ENCODE measurements at places on chromosomes 3 and 15. TPM values are rescaled to one million over a fixed set of nuclear protein-coding genes. Genes with fewer than 3 reads are reported as not detected.

- H3K27ac ChIP-seq: peak overlapping the region; percentile 69
- peak; percentile 78 for DNase-seq
- no peaks in the 10 kb centered on the region for H3K27me3 ChIP-seq
- peak overlapping the region; percentile 21 for H3K4me3 ChIP-seq
- H3K36me3 ChIP-seq: no peaks in the 10 kb centered on the region
- H3K4me1 ChIP-seq: peaks cover 17% of the 10 kb centered on the region
Measured at GRCh38 chr3:141686466-141687291, 51.4 kb upstream of the RNF7 start.

GRCh38 chr3:155372281-155372680, 78.8 kb upstream of the STRIT1 start:
- H3K27me3 ChIP-seq: no peaks in the 10 kb centered on the region
- no peaks in the 10 kb centered on the region for H3K36me3 ChIP-seq
- no peak overlapping the region for H3K4me3 ChIP-seq
- no peak for DNase-seq

LNP1 gene
- polyA plus RNA-seq: 0.52 TPM

DNA sequence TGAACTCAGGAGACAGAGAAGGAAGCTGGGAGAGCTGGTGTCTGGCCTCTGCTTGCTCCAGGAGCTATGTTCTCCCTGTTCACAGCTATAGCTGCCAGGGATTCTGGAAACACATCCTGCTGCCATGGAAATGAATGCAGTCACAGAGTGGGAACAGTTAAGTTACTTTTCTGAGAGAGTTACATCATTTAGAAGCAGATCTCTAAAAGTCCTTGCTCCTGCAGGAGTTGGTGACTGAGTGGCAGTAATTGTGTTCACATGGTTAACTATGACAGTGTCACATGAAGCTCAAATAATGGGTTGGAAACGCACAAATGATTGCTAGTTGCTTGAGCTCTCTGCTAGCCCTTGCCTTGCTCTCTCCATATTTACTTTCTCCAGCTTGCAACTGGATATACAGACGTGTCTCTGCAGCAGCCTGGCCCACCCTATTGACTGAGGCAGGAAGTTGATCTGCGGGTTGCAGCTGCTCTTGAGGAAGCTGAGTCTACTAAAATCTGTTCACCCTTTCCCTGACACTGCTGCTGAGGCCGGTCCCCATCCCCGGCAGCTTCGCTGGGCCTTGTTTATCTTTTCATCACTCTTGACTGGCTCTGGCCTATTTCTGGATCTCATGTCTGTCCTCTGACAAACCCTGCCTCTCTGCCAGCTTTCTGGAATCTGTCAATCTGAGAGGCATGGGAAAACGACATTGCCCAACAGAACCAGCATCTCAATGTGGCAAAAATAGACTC, 16.7 kb upstream of the ISLR start:
- no peak overlapping the region for H3K4me3 ChIP-seq
- no peaks in the 10 kb centered on the region for H3K27me3 ChIP-seq
- peaks cover 3% of the 10 kb centered on the region for H3K4me1 ChIP-seq
- H3K27ac ChIP-seq: peak overlapping the region; percentile 14

DNA sequence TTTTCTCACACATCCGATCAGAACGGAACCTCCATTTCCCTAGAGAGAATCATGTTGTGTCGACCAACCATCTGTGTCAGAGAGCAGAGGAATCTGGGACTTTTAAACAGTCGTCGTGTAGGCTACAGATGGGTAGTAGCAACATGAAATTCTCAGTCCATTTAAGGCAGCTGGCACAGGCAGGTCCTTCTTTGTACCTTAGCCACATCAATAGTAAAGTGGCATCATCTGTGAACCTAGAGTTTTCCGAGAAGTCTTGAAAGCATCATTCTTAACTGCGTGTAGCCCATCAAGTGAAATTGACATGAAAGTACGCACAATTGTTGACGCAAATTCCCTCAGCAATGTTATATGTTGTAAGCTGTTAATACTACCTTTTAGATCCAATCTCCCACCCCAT, 114.5 kb upstream of the GRM7 start:
- no peaks in the 10 kb centered on the region for H3K27me3 ChIP-seq
- DNase-seq: no peak
- no peak overlapping the region for H3K4me3 ChIP-seq

DNA sequence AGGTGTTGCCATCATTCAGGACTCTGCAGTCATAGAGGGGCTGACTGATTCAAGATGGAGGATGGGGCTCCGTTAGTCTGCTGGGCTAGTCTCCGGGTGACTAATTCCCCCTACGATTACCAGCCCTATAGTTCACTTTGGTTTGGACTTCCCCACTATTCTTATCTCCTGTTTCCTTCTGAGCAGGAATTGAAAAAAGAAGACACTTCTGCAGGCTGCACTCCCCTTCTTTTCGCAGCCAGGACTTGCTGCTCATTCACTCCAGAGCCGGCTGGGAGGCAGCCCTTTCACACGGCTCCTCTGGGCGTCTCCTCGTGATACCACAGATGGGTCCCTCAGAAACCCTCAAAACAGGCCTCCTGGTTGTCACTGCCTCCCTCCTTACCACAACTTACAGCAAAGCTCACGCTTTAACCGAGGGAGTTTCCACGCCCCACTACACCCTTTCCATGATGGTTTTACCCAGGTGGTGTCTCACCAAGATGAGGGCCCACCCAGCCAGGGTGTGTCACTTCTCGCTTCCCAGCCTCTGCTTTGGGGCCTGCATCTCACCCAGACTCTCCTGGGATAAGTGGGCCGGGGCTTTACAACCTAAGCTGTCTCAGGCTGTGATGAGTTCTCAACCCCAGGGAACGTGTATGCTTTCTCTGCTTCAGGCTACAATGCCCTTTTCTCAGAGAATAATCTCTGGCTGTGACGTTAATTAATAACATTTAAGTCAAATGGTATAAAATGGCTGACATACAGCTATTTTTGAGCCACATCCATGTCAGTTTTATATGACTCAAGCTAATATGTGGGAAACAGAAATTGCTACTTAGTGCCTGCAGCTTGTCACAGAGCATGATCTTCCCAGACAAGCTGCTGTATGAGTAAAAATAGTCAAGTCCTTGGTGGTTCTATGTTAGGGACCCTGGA, 11.9 kb downstream of the CX3CR1 start:
- H3K27me3 ChIP-seq: no peaks in the 10 kb centered on the region
- no peak for DNase-seq
- no peak overlapping the region for H3K4me3 ChIP-seq
- peak overlapping the region; percentile 32 for H3K27ac ChIP-seq

DNA sequence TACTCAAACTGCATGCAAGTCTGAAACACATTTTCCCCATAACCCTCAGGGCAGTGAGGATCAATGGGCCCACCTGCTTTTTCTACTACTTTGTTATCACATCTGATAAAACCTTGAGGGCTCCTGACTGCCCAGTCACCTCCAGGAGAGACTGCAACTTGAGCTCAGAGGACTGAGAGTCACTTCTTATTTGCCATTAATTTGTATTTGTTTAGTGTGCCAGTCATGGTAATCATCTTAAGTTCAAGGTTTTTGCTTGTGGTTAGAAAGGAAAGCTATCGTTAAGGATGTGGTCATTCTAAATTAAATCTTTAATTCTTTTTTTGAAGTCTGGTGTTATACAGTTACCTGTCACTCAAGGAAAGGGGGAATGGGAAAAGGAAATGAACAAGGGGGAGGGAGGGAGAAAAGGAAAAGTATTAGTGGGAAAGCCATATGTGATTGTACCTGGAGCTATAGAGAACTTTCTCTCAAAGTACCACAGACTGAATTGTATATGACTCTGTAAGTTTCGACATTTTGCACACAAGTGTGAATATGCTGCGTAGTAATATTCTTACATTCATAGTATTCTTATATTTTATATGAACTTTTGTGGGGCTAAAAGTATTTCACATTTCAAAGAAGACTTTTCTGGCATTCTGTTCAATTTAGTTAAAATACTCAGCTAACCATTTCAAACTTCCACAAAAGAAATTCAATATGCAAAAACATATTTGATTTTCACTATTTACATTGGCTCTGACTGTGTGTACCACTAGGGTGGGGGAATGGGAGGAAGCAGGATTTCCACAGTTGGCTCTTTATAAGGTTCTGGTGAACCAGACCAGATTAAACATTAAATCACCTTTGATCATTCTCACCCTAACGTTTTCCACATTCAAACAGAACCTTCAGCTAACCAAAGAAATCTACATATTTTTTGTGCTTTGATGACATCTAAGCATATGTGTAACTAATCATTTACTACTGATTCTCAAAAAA, 166.5 kb upstream of the ATP11B start:
- no peak overlapping the region for H3K4me3 ChIP-seq
- no peaks in the 10 kb centered on the region for H3K36me3 ChIP-seq
- peaks cover 11% of the 10 kb centered on the region for H3K27me3 ChIP-seq

CELSR3 gene
- 2.0 TPM for polyA plus RNA-seq

GRCh38 chr3:186164696-186165095, 55.8 kb upstream of the ETV5 start:
- no peaks in the 10 kb centered on the region for H3K4me1 ChIP-seq
- no peak overlapping the region for H3K27ac ChIP-seq
- no peak overlapping the region for H3K4me3 ChIP-seq
- no peaks in the 10 kb centered on the region for H3K27me3 ChIP-seq
- DNase-seq: no peak

DNA sequence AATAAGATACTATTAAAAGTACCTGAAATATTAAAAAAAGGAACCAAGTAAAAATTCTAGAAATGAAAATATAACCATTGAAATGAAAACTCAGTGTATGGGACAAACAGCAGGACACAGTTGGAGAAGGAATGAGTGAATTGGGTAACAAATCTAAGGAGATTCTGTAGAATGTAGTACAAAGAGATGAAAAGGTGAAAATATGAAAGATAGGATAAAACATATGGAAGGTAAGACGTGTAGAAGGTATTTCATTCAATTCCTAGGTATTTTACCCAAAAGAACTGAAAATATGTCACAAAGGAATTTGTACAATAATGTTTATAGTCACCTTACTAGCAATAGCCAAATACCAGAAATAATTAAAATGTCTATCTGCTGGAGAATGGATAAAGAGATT, 82.9 kb upstream of the CCNL1 start:
- H3K27ac ChIP-seq: no peak overlapping the region
- DNase-seq: no peak
- H3K27me3 ChIP-seq: no peaks in the 10 kb centered on the region
- H3K4me1 ChIP-seq: no peaks in the 10 kb centered on the region
- no peaks in the 10 kb centered on the region for H3K36me3 ChIP-seq

DNA sequence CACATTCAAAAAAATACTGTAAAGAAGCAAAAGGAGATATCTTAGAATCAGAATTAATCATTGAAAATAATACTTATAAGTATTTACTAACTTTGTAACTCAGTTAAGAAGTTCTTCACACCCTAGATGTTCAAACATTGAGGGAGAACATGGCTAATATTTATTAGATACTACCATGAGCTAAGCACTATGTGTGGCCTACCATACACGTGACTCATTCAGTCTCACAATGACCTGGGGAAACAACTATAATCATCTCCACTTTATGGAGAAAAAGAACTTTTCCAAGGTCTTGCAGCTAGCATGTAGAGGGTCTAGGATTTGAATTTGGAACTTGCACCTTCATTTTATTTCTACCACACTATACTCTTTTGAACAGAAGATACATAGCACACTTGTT, 361.9 kb upstream of the CFAP20DC start:
- H3K27ac ChIP-seq: no peak overlapping the region
- no peaks in the 10 kb centered on the region for H3K4me1 ChIP-seq
- no peaks in the 10 kb centered on the region for H3K36me3 ChIP-seq
- DNase-seq: no peak
- no peaks in the 10 kb centered on the region for H3K27me3 ChIP-seq

PLIN1 gene
- 1.4 TPM for polyA plus RNA-seq

EIF1B gene
- 51.1 TPM for polyA plus RNA-seq

AMOTL2 gene
- polyA plus RNA-seq: 3.8 TPM

DNA sequence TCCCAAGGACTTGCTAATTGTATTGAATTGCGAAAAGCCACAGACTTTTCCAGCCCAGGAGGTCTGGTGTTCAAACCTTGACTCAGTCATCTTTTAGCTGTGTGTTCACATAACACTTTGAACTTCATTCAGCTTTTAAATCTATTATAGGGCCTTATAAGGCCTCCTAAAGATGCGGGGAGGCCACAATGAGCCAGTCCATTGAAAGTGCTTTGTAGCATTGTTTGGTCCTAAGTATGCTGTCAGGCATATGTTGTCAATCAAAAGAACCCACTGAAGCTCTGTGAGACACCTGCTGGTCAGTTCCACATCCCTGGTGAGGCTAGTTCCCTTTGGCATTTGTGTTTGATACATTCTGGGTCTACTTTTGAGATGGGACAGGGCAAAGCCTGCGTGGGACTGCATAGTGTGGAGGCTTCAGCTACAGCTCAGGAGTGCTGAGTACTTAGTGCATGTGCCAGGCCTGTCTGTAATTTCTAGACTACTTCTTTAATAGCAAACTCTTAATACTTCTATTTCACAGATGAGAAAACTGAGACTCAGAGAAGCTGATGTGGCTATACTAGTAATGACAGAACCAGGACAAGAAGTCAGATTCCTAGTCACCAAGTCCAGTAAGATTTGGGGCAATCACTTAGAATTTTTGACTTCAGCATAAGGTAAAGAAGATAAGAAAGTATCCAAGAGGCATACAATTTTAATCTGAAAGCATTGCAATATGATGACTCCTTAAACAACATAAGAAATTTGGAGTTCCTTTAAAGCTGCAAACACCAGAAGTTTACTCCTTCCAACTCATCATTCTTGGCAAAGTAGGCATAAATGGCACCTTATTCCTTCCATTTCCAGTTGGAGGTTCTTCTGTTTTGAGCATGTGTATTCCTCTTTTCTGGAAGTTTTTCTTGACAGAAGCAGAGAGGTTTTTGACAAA, 213.0 kb downstream of the PDCD6IP start:
- no peak overlapping the region for H3K4me3 ChIP-seq
- H3K27ac ChIP-seq: no peak overlapping the region
- H3K4me1 ChIP-seq: peaks cover 6% of the 10 kb centered on the region
- H3K27me3 ChIP-seq: no peaks in the 10 kb centered on the region
- no peak for DNase-seq

GRCh38 chr15:29805043-29805707, 17.1 kb downstream of the TJP1 start:
- H3K27ac ChIP-seq: no peak overlapping the region
- H3K4me3 ChIP-seq: no peak overlapping the region
- DNase-seq: no peak

- DNase-seq: no peak
- no peak overlapping the region for H3K4me3 ChIP-seq
- no peaks in the 10 kb centered on the region for H3K27me3 ChIP-seq
- H3K4me1 ChIP-seq: peaks cover 19% of the 10 kb centered on the region
- peak overlapping the region; percentile 34 for H3K27ac ChIP-seq
Measured at GRCh38 chr15:63763476-63764123, 70.1 kb downstream of the HERC1 start.

GRCh38 chr3:62226601-62227339, 146.6 kb downstream of the FEZF2 start:
- H3K4me1 ChIP-seq: no peaks in the 10 kb centered on the region
- H3K36me3 ChIP-seq: no peaks in the 10 kb centered on the region

SHF gene
- 1.9 TPM for polyA plus RNA-seq

ZBED2 gene
- 0.80 TPM for polyA plus RNA-seq

GRCh38 chr15:72178976-72179585, 18.5 kb downstream of the GRAMD2A start:
- no peaks in the 10 kb centered on the region for H3K36me3 ChIP-seq
- H3K27ac ChIP-seq: no peak overlapping the region
- no peak overlapping the region for H3K4me3 ChIP-seq
- DNase-seq: peak; percentile 49

GRCh38 chr15:98063871-98064270, 103.4 kb downstream of the ARRDC4 start:
- H3K27me3 ChIP-seq: no peaks in the 10 kb centered on the region
- no peak for DNase-seq
- H3K36me3 ChIP-seq: no peaks in the 10 kb centered on the region

- H3K4me1 ChIP-seq: peaks cover 17% of the 10 kb centered on the region
- H3K27ac ChIP-seq: no peak overlapping the region
- H3K27me3 ChIP-seq: no peaks in the 10 kb centered on the region
- DNase-seq: peak; percentile 8
- H3K36me3 ChIP-seq: no peaks in the 10 kb centered on the region
Measured at GRCh38 chr15:22968366-22968765, 11.8 kb downstream of the CYFIP1 start.
